Thymus (tissue), 14 donors: ENCODE measurements at places on chromosomes 12 and 14. TPM values are rescaled to one million over a fixed set of nuclear protein-coding genes. Genes with fewer than 3 reads are reported as not detected.

DNA sequence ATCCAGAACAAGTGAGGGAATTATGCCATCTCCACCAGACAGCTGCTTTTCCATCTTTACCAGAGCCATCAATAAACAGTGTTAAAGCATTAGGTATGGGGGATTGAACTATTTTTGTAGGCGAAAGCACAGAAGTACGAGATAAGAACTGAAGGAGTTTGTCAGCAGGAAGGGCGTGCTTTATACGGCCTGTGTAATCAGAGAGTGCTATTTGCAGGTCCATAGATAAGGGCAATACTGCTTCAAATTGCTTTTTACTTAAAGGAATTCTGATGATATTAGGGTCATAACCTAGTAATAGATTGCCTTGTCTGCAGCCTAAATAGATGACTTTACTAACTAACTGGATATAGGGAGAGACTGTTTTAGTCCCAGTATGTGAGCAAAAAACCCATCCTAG is 20.3 kb upstream of the CLEC4E start:
- DNase-seq, result no peak

- no peak for DNase-seq
These were observed 11.1 kb upstream of the SIVA1 start for GRCh38 chr14:104741803-104742251.

DNA sequence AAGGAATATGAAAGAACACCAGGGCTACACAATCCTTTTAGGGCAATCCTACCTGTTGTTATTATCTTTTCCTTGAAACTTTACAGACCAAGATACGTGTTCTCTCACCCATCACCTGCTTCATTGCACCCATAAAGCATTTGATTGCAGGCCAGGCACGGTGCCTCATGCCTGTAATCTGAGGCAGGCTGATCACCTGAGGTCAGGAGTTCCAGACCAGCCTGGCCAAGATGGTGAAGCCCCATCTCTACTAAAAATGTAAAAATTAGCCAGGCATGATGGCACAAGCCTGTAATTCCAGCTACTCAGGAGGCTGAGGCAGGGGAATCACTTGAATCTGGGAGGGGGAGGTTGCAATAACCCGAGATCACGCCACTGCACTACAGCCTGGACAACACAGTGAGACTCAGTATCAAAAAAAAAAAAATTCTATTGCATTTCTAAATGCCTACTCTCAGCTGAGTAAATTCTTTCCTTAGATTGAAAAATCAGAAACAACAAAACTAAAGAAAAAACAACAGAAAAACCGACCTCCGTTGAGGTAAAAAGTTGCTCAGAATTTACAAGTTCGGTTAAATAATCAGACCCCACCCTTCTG is 183.7 kb upstream of the TMEM132C start:
- no peak for DNase-seq

GRCh38 chr14:57974896-57975295 is 109.0 kb upstream of the SLC35F4 start:
- no peak for DNase-seq

DNA sequence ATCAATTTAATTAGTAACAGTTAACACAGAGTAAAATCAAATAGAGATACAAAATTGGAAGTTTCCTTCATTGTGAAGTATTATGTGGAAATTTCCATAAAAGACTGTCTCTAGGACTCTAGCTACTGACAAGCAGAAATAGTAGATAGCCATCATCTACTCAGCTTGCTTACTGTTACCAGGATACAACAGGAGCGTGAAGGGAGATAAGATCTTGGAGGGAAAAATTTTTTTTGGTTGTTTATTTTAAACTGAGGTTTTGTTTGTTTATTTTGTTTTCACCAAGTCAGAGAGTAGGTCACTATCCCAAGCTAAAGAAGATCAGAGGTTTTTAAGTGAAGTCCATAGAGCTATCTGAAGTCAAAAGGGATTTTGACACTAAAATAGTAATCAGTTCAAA is 861.3 kb upstream of the MGAT4C start:
- no peak for DNase-seq

DNA sequence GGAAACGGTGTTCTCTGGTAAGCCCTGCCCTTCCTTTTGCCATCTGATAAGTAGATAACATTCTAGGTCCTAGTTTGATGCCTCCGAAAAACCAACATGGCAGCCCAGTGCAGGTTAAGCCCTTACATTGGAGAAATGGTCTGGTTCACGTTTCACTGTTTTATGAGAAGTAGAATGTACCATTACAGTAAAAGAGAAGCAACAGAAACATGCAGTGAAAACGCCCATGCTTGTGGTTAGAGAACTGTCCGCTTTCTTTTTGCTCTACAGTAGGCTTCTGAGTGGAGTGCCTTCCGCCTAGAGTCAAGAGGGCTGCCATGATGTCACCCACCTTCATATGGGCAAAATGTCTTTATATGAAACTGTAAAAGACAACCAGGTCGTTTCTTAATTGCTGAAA is 190.4 kb upstream of the BCL2L14 start:
- DNase-seq, result no peak

DNA sequence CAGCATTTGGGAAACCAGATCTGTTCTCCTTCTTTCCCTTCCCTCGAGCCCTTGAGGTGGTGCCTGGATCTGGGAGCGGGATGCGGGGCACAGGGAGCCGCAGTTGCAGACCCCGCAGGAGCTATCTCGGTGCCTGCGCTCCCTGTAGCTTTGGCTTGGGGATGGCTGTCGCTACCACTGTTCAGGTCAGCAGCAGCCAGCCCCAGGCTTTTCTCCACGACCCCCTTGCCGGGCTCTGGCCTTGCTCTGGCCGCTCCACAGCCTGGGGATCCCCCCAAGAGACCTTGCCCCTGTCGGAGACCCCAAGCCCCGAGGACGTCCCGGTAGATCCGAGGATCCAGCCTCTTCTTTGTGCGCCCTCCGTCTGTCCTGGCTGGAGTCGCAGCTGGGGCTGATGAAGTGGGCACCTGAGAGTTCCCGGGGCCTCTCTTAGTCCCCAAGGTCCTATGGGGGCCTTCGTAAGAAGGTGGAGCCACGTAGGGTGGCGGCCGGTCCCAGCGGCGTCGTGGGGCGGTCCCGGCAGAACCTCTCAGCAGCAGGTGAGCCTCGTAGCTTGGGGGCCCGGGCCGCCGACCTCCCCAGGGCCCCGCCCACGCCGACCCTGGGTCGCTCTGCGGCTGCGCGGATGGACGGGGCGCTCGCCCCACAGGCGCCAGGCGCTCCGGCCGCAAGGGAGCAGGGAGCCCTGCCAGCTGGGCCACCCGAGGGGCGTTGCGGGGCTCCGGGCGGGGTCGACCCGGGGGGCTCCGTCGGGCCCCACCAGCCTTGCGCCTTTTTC is 1.3 kb downstream of the DDN start:
- DNase-seq, result no peak

GRCh38 chr14:71209888-71210287 is 302.6 kb downstream of the PCNX1 start:
- no peak for DNase-seq

SLC10A1 gene
- polyA plus RNA-seq, result 0.02 TPM

DNA sequence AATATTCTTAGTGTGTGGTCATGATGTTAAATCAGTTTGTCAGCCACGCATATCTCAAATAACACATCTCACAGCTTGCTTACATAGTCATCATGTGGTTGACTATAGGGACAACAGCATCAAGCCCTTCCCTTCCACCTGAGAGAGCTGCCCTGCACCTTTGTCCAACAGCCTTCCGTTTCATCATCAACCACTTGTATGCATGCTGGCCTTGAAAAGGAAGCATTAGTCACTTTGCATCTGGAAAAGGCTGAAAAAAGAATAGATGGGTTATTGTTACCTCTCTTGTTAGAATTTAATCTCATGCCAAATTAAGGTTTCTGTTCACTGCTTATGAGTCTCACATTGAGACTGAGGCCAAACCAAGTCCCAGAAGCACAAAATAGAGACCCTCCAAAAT is 1586.5 kb upstream of the SEL1L start:
- DNase-seq, result no peak

GRCh38 chr12:42575717-42576116 is 13.8 kb downstream of the PRICKLE1 start:
- DNase-seq, result no peak

WDHD1 gene
- polyA plus RNA-seq, result 3.7 TPM

- no peak for DNase-seq
These were observed 89.9 kb downstream of the TBX5 start for GRCh38 chr12:114316076-114316475.

DNA sequence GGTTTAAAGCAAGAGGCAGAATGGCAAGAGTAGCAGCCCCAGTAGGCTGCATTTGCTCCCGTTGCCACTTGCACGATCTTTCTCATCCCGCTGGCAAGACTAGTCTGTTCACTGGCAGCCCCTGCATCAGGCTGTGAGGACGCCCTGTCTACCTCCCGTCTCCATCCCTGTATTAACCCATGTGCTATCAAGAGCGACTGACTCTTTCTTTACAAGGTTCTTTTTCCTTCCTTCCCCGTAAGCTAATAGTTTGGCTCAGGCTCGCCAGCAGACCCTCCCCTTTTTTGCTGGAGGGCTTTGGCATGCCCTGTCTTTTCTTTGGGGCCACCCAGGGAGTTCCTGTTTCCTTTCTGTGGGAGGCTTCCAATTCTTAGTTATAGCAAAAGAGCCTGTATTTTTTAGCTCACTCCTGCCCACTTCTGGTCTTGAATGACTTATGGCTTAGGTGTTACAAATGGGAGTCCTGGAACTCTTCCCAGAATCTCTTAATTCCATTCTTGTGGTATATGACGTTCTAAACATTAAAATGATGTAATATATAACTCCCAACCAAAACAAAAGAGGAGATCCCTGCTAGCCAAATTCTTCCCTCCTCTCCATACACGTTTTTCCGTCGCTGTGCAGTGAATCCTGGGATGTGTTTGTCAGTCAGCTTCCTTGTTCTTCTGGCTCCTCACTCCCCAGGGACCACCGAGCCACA is 149.0 kb downstream of the PRKCH start:
- no peak for DNase-seq

SETD1B gene
- polyA plus RNA-seq, result 11.8 TPM

DNA sequence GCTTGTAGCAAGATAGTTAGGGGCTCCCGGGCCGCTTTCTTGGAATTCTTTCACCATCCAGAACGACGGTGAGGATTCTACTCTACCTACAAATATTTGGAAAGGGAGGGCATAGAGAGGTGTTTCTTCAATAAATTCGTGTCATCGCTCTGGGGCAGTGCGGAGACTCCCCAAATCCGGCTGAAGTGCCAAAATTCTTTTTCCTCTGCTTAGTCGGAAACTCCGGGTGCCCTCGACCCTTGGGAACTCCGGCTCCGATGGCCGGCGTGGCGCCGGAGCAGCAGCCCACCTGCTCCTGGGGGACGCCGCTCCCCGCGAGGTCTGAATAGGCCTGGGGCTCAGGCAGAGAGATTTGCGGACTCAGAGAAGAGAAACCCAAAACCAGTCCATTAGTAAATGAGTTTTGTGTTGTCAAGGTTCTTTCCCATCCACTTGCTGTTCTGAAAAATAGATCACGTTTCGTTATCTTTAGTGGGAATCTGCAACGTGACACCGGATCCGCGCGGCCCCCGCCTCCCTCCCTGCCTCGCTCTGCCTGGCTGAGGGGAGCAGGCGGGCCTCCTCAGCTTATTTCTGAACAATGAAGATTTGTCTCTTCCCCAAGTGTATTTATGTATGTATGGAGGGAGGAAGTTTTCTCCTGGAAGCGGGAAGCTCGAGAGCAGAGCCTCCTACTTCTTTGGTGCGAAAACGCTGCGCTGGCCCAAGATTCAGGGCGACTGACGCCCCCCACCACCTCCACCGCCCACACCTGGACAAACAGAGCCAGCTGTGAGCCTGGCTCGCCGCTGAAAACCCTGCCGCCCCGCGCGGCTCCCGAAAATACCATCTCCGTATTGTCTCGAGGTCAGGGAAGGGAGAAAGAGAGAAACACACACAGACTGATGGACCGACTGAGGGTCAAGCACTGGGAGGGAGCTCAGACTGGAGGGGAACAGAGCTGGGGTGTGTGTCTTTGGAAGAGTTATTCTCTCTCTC is 3.7 kb upstream of the SIX1 start:
- DNase-seq, result no peak

KRT3 gene
- 1.0 TPM for polyA plus RNA-seq

DNA sequence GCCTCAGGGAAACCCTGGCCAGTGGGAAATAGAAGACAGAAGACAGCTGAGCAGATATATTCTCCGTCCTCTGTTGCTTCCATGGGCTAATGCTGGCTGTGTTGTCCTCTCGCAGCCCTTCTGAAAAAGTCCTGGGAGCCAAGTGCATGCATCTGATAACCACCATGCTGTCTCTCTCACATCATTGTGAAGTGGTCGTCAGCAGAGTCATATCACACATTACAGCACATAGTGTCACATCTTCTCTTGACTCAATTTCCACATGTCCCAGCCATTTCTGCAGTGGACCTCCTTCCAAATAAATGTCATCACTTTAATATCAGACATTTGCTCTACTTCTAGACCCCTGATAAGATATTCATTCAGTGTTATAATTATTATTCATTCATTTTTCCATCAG is 3.8 kb downstream of the TAS2R20 start:
- no peak for DNase-seq

PMEL gene
- 0.94 TPM for polyA plus RNA-seq

KCNJ8 gene
- 3.5 TPM for polyA plus RNA-seq

RHEBL1 gene
- 1.6 TPM for polyA plus RNA-seq

KIF26A gene
- polyA plus RNA-seq, result 1.7 TPM

- DNase-seq, result no peak
These were observed 1.7 kb downstream of the ZNF410 start for GRCh38 chr14:73888460-73888725.

GRCh38 chr12:124543052-124543589 is 24.3 kb downstream of the NCOR2 start:
- no peak for DNase-seq

STK38L gene
- polyA plus RNA-seq, result 21.8 TPM

DNA sequence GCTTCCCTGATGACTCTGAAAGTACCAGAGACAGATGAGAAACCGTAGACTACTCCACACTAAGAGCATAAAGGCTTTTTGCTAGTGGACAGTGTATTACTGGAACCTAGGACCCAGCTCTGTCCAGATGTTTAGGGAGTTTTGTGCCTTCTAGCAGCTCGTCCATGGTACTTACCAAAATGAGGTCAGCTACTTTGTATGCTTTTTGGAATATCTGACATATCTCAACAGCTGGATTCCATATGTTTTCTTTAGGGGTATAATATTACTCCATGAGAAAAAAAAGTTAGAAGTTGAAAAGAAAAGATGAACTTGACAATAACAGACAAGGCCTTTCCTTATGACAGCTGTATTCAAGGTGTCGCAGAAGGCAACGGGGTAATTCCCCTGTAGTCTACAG is 32.1 kb upstream of the FRMD6 start:
- no peak for DNase-seq

SLC22A17 gene
- 6.3 TPM for polyA plus RNA-seq

GRCh38 chr12:115972241-115972640 is 305.3 kb downstream of the MED13L start:
- no peak for DNase-seq

- DNase-seq, result no peak
These were observed 1.2 kb upstream of the COX14 start for GRCh38 chr12:50110762-50111351.

- DNase-seq, result no peak
These were observed 188.4 kb upstream of the NAV3 start for GRCh38 chr12:77642246-77642645.

SLC17A8 gene
- polyA plus RNA-seq, result 0.37 TPM

- no peak for DNase-seq
These were observed 72.4 kb downstream of the IQSEC3 start for GRCh38 chr12:138898-139534.
